ENCODE measurements at places on chromosomes 5 and 9. TPM values are rescaled to one million over a fixed set of nuclear protein-coding genes. Genes with fewer than 3 reads are reported as not detected.

The IFNB1 gene
- total RNA-seq, result not detected

The C6 gene
- 2.2 TPM for total RNA-seq

DNA sequence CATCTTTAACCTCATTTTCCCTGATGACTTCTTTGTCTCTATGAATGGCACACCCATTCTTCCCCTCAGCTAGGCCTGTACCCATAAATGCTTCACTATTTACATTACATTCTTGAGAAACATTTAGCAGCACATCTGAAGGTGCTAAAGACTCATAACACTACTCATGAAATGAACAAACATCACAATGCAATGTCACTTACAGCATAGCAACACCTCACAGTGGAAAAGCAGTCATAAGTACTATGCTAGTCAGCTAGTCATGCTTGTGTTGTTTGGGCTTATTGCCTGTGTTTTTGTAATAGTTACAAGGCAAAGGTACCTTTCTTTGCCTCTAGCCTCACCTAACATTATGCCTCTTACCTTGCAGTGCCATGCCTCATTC, 228.9 kb downstream of the KIAA0825 start:
- DNase-seq, result no peak

GRCh38 chr5:140978983-140979382, 12.7 kb downstream of the PCDHAC2 start:
- DNase-seq, result no peak

GRCh38 chr5:538271-538771, 14.1 kb upstream of the SLC9A3 start:
- DNase-seq, result no peak

DNA sequence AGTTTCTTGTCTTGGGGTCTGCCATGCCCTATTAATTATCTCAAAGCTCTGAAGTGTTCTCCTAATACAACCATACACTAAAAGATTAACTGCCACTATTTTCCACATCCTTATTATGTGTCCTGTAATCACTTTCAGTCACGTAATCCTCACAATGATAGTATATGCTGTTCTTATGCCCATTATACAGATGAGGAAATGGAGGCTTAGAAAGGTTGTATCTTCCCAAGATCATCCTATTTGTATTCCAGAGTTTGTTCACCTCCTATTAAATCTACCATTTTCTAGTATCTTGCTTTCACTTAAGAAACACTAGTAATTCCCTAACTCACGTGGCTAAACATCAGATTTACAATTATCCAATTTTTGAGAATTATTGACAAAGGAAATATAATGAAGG, 2.9 kb upstream of the ARHGEF28 start:
- no peak for DNase-seq

The MAP1B gene
- 38.9 TPM for total RNA-seq

The NPR2 gene
- 6.8 TPM for total RNA-seq

- no peak for DNase-seq
Measured at GRCh38 chr9:82127465-82127864, 138.9 kb downstream of the SPATA31D1 start.

The ENG gene
- total RNA-seq, result 10.6 TPM

- DNase-seq, result no peak
Measured at GRCh38 chr5:75526070-75526469, 14.4 kb downstream of the POLK start.

GRCh38 chr9:126374366-126374781, 47.7 kb downstream of the MVB12B start:
- no peak for DNase-seq

DNA sequence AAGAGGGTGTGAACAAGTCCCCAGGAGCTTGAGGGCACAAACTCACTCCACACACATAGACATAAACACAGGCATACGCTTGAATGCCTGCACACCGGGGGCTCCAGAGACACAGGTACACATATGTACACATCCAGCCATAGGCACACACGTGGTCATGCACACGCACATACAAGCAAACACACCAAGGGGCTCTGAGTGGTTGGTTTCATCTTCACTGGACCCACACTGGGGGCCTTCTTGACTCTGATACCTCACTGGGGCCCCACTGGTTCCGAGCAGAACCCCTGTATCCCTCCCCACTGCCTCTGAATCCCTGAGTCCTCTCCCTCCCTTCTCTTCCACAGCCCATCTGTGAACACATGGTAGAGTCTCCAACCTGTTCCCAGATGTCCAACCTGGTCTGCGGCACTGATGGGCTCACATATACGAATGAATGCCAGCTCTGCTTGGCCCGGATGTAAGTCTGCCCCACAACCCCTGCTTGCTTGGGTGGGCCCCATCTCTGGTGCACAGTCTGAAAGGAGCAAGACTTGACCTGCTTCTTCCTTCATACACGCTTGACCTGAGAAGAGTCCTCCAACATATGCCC, 6.4 kb downstream of the SPINK4 start:
- no peak for DNase-seq

- no peak for DNase-seq
Measured at GRCh38 chr9:109442716-109443115, 55.4 kb downstream of the PTPN3 start.

GRCh38 chr9:97958812-97959511, 21.0 kb upstream of the HEMGN start:
- DNase-seq, result no peak

- DNase-seq, result no peak
Measured at GRCh38 chr5:159244163-159244562, 18.9 kb upstream of the UBLCP1 start.

DNA sequence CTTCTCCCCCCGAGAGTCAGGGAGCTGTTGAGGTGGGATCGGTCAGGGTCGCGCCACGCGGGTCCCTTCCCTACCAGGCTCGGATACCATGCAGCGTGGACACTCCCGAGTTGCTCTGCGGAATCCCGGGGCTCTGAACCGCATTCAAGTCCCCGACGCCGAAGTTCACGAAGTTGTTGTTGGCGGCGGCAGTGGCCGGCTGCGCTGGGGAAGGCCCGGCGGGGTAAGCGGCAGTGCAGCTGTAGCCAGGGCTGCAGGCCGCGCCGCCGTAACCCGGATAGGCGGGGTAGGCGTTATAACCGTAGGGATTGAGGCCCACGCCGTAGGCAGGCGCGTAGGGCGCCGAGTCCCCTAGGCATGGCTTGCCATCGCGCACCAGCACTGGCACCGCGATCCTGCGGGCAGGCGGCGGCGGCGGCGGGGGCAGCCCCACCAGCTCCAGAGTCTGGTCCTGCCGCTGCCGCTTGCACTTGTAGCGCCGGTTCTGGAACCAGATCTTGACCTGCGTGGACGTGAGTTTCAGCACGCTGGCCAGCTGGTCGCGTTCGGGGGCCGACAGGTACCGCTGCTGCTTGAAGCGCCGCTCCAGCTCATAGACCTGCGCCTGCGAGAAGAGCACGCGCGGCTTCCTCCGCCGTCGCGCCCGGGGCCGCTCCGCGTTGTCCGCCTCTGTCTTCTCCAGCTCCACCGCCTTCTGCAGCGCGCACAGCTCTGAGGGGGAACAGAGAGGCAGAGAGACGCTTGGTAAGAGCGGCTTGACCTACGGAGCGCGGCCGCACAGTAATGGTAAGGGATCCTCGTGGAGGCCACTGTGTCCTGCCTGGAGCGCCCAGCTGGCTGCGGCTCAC, 2.3 kb downstream of the NKX2-5 start:
- DNase-seq, result no peak

The DND1 gene
- 1.5 TPM for total RNA-seq

All from transverse colon (tissue), 4 donors.